Osteocyte (in vitro differentiated cells): ENCODE measurements at places on chromosomes 7 and 10. TPM values are rescaled to one million over a fixed set of nuclear protein-coding genes. Genes with fewer than 3 reads are reported as not detected.

GRCh38 chr7:113086431-113086888 lies at the start of gene GPR85:
Gene GPR85 (minus strand): TSS chr7:113086827. CDS start chr7:113084721, 2,106 bp downstream.
- H3K27me3 ChIP-seq = peaks cover 57% of the 10 kb centered on the region
- peak within 1 kb of the TSS; percentile 69 for H3K4me3 ChIP-seq
- H3K27ac ChIP-seq = no peak within 1 kb of the TSS
- no peak for DNase-seq

- DNase-seq = no peak
- no peaks in the 10 kb centered on the region for H3K4me1 ChIP-seq
- H3K27ac ChIP-seq = no peak overlapping the region
- H3K4me3 ChIP-seq = no peak overlapping the region
- H3K27me3 ChIP-seq = no peaks in the 10 kb centered on the region
These were observed 25.3 kb upstream of the C10orf95 start for GRCh38 chr10:102476466-102477141.

NANOS1 gene
- 9.1 and 9.6 TPM in 2 replicates for total RNA-seq

GRCh38 chr7:143383642-143383957 lies 2.5 kb downstream of the ZYX start:
- peaks cover 20% of the 10 kb centered on the region for H3K4me1 ChIP-seq
- H3K27ac ChIP-seq = no peak overlapping the region
- no peaks in the 10 kb centered on the region for H3K27me3 ChIP-seq
- DNase-seq = no peak
- H3K36me3 ChIP-seq = peaks cover 11% of the 10 kb centered on the region
- no peak overlapping the region for H3K4me3 ChIP-seq

PNLIP gene
- total RNA-seq = not detected in 2 replicates
